ENCODE measurements at places on chromosomes 16 and 17.
A peak's percentile ranks its signal among the peaks of the same experiment; 100 is the strongest.

DNA sequence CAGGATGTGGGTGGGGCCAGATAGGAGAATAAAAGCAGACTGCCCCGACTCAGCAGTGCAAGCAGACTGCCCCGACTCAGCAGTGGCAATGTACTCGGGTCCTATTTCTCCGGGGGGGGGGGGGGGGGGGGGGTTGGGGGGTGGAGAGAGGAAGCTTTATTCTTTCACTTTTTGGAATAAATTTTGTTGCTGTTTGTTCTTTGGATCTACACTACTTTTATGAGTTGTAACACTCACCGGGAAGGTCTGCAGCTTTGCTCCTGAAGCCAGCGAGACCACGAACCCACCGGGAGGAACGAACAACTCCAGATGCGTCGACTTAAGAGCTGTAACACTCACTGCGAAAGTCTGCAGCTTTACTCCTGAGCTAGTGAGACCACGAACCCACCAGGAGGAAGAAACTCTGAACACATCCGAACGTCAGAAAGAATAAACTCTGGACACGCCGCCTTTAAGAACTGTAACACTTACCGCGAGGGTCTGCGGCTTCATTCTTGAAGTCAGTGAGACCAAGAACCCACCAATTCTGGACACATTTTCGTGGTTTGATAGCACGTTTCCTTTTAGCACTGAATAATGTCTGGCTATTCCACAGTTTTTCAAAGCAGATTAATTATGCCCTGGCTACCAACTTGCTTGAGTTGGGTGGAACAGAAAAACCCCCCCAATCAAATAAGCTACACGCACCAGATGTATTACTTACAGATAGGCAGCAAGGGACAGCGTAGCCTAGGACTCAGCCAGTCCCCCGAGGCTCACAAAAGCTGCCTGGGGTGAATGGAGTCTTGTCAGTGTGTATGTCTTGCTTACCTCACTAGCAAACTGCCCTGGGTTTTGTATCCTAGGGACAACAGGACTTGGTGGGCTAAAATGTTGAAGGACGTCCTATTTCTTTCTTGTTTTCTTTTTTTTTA, 11.9 kb downstream of the FZD2 start:
- DNase-seq: peak; percentile 71

DNA sequence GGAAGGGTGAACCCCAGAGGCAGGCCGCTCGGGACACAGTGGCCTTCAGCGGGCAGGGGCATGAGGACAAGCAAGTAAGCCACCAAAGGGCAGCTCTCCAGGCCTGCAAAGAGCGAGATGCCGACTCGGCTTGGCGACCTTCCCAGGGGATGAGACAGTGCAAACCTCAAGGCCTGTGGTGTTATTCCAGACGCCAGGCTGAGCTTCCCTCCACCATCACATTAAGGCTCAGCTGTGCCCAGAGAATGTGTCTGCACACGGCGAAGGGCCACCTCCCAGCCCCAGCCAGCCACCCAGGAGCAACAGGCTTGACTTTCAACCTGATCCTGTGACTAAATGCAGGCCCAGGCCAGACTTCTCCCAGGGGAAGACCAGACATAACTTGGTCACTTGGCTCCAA, 251.4 kb downstream of the SOX9 start:
- DNase-seq: no peak

DNA sequence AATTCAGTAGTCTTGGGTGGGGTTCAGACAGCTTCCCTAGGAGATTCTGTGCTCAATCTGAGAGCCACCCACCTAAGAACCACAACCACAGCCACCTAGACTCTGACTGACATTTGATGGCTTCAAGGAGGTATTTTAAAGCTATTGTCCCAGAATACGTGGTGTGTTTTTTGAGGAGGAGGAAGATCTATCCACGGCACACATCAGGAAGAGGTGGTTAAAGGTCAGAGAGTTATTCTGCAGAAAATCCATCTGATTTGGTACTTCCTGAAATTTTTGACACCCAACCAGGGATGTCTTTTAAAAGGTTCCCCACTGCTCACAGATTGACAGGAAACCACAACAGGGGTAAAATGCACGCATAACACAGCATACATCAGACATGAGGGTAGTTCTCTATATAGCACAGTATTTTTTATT, 25.1 kb downstream of the SMARCE1 start:
- no peak for DNase-seq

- no peak for DNase-seq
Measured at GRCh38 chr16:89161763-89162713, 9.5 kb upstream of the CDH15 start.

GRCh38 chr17:404703-405102, 52.1 kb upstream of the RPH3AL start:
- no peak for DNase-seq

DNA sequence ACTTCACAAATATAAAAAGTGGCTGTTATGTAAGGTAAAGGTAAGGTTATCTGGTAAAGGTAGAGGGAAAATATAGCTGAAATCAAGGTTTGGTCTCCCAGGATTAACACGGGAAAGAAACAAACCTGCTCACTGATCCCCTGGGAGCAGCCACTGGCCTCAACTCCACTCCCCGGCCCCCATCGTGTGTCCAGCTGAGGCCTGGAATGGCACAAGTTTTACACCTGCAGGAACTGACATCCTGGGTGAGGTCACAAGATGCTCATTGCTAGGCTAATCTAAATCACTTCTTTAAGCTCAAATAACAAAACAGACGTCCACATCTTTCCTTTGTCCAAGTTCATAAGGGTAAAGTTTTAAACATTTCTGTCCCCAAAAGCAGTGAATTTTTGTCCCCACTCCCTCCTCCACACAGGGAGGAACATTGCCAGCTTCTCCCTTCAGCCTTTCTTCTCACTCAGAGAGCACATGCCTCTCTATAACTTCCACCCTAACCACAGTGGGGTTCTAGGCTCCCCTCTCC, 46.3 kb downstream of the ERN1 start:
- DNase-seq: no peak

GRCh38 chr16:2426941-2427361, 2.3 kb upstream of the CCNF start:
- no peak for DNase-seq

DNA sequence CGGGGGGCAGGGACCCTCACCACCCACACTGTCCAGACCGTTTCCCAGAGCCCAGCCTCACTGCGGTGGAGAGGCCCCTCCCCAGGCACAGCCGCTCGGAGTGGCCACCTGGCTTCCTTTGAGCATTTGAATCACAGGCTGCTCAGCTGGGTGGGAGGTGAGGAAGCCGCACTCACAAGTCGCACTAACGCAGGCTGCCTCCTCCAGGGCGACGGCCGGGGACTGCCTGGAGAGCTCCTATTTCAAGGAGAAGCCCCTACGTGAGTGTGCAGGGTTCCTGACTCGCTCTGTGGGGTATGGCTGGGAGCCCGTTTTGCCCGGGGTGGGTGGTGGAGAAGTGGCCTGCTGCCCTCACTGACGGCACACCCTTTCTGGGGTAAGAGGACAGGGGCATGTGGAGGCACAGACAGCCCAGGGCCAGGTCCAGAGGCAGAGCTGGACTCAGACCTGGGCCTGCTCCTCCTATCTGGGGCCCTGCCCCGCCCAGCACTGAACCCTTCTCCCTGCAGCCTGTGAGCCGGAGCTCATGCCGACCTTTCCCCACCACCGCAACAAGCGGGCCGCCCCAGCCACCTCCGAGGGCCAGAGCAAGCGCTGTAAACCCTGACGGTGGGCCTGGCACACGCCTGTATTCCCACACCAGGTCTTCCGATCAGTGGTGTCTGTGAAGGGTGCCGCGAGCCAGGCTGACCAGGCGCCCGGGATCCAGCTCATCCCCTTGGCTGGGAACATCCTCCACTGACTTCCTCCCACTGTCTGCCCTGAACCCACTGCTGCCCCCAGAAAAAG, 6.2 kb downstream of the SPATA2L start:
- DNase-seq: no peak

DNA sequence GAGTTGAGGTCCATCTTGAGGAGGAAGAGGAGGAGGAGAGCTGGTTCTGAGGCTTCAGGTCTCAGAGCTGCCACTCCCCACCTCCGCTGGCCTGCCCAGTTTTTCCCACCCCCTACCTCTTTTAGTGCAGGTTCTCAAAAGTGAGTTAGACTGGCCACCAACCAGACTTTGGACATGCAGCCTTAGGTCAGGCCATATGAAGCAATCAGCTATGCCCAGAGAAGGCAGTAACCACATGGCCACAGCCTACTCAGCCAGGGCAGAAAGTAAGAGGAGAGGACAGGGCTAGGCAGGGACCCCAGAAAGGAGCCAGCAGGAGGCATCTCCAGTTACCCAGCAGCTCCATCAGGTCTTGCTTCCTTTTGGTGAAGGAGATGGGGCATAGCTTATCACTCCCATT, 9.0 kb downstream of the MYO15A start:
- no peak for DNase-seq

GRCh38 chr17:10127819-10128425, 70.5 kb downstream of the GAS7 start:
- no peak for DNase-seq

- DNase-seq: no peak
Measured at GRCh38 chr16:24145927-24146326, 110.2 kb upstream of the CACNG3 start.

DNA sequence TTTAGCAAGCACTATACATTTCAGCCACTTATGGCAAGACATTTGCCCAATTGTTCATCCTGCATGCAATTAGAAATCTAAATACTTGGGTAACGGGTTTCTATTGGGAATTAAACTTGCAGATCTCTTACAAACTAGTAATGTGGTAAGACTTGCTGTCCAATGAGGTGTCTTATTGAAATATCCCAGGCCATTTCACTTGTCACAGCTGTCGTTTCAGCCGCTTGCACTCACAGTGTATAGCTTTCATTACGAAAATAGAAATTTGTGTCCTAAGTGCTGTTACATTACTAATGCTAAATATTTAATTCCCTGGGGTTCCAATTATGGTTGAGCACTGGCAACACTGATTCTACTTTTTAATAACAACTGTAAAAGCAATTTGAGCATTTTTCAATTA, 40.3 kb upstream of the IRX5 start:
- DNase-seq: no peak

- DNase-seq: no peak
Measured at GRCh38 chr16:26189536-26189935, 497.8 kb downstream of the HS3ST4 start.

DNA sequence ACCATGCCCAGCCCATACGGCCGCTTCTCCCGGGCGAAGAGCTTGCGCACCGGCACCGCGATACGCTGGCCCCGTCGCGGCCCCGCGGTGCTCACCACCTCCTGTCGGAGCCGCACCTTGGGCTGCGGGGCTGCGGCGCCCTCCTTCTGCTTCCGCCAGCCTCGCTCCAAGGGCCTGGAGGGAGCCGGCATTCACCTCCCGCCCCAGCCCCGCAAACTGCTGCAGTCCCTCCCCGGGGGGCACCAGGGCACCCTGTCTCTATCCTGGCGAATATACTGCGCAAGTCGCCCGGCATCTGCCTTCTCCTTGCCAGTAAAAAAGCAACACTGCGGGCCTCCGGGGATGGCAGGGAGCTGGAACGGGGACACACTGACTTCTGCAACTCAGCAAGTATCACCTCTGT, 8.3 kb downstream of the SNRNP25 start:
- no peak for DNase-seq

GRCh38 chr16:4801051-4801961, 1.1 kb downstream of the ROGDI start:
- DNase-seq: no peak

- no peak for DNase-seq
Measured at GRCh38 chr17:66752411-66752810, 82.5 kb upstream of the CACNG5 start.

DNA sequence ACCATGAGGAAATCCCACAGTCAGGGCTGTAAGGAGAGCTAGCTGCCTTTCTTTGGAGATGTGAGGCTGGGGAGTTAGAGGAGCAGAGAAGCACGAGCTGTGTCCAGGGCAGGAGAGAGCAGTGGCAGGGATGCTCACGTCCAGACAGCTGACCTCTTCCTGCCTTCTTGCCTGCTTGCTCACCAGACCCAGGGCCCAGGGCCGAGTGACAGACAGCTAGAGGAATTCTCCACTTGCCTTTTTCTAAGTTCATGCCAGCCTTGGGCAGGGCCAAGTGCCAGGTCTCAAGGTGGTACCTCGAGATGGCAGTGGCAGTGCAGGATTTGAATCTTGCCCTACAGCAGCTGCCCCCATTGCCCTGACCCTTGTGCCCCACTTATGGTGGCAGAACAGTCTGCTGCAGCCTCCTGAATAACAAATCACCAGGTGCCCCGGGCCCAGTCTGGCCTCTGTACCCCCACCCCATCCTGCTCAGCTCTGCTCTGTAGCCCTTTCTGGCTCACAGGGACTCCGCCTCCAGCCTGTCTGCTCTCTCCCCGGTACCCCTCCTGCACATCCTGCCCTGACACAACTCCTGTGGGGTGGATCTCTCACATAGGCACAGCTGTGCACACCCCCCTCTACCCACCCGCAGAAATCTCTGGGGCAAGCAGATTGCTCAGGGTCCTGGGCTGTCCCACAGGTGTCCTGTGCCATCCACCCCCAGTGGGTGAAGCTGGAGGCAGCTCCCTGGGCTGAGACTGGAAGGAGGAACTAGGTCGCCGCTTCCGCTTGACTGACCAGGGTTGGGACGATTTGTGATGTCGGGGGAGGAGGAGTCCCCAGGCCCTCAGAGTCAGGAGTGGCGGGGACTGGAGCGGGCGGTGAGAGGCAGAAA, 25.9 kb downstream of the GRIN2C start:
- DNase-seq: no peak

GRCh38 chr16:22217890-22218730, 12.0 kb downstream of the EEF2K start:
- no peak for DNase-seq

DNA sequence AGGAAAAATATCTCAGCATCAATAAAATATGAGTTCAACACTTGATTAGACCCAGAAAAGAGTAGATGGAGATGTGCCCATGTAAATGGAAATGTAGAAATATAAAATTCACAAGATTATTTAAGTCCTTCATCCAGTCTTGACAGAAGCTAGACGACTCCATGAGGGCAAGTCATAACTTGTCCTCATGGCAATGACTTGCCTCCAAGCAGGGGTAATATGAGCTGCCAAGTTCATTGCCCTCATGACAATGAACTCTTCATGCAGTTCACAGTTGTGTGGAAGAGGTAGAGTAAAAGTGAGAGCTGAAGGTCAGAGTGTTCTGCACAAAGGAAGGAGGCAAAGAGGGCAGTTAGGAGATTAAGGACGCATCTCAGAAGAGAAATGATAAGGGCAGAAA, 22.3 kb downstream of the CDH11 start:
- DNase-seq: no peak

DNA sequence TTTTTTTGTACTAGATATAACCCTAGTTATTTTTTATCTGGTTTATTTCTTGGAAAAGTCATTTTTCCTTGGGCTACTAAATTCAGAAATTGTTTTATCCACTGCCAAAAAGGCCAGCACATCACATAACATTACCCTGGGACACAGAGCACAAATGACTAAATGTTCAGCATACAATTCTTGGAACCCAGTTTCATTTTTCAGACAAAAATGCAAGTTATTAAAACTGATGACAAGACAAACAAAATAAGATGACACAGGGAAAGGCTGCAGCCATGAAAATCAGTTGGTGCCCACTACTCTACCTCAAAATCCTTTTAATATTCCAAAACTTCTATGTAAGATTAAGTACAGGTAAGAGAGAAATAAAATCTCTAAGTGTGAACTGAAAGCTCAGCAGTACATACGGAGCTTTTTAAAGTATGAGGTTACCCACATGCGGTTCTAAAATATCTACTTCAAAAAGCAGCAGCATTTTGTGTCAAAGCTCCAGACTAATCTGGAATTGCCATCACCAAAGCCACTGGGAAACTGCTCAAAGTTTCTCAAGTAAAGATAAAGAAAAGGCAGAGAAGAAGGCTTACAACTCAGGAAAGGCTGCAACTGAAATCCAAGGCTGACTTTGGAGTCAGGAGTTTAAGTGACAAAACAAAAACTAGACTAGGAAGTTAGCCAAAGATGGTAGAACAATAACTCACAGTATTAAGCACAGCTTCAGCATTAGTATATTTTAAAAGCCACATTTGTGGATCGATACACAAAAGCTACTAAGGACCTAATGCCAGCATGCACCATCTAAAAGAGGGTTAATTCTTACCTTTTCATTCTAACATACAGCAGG, 41.4 kb downstream of the AP1G1 start:
- no peak for DNase-seq

All from T1000 (cell line).